ENCODE measurements at places on chromosomes 11 and 22.
A peak's percentile ranks its signal among the peaks of the same experiment; 100 is the strongest.

DNA sequence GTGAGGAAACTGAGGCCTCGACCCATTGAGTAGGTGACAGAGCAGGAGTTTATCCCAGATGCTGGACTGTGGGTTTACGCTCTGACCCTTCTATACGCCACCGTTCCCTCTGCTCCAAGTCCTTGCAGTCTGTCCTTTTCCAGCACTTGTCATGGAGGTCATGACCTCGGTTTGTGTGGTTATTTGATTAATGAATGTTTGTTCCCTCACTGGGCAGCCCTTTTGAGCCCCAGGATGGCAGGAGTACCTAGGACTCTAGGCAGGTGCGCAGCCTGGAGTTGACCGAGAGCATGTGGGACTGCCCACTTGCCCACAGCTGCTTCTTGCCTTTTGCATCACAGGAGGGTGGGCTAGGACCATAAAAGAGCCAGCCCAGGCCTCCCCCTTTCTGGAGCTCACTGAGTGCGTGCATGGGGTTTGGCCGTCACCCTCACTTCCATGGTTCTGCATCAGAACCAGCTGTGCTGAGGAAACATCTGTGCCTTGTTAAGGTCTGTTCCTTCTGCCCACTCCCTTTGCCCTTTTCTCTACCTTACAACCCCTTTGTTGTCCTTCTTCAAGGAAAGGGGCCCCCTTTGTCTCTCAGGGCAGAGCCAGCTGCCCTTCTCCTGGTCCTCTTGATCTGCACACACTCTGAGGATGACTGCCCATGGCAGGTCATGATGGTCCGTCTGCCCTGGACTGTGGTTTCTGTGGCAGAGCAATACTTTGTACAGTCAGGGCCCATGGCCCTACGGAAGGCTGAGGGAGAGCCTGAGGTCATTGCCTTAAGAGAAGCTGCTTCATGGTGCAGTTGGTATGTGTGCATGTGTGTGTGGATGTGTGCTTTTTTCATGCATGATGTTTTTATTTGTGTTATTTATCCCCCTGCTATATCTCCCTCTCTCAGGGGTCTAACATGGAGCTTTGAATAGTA is 38.2 kb downstream of the BMAL1 start:
- DNase-seq, result no peak

DNA sequence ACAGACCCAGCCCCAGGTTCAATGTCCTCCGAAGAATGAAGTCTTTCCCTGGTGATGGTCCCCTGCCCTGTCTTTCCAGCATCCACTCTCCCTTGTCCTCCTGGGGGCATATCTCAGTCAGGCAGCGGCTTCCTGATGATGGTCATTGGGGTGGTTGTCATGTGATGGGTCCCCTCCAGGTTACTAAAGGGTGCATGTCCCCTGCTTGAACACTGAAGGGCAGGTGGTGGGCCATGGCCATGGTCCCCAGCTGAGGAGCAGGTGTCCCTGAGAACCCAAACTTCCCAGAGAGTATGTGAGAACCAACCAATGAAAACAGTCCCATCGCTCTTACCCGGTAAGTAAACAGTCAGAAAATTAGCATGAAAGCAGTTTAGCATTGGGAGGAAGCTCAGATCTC is 14.1 kb downstream of the APOL1 start:
- no peak for DNase-seq

GRCh38 chr11:128251140-128251539 is 336.2 kb downstream of the ETS1 start:
- no peak for DNase-seq

GRCh38 chr22:49944399-49944891 is 16.1 kb upstream of the PIM3 start:
- no peak for DNase-seq

- peak; percentile 86 for DNase-seq
Measured at GRCh38 chr11:78000193-78000592, 5.7 kb upstream of the INTS4 start.

GRCh38 chr11:97622795-97623194 is 1233.0 kb downstream of the JRKL start:
- DNase-seq, result no peak

DNA sequence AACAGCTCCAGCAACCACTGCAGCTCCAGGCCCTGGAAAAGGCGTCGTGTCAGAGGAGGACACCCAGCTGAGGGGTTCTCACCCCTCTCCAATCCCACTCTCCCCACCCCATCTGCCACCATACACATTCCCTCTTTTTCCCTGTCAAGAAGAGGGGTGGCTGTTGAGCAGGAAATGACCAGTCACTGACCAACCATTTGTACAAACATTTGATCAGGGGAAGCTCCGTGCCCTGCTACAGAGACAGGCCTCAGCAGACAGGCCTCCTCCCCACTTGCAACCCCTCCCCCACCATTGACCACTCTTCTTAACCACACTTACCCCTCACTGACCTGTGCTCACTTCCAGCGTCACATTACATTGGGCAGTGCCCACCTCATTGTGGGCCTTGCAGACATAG is 2.3 kb upstream of the VSIG2 start:
- no peak for DNase-seq

DNA sequence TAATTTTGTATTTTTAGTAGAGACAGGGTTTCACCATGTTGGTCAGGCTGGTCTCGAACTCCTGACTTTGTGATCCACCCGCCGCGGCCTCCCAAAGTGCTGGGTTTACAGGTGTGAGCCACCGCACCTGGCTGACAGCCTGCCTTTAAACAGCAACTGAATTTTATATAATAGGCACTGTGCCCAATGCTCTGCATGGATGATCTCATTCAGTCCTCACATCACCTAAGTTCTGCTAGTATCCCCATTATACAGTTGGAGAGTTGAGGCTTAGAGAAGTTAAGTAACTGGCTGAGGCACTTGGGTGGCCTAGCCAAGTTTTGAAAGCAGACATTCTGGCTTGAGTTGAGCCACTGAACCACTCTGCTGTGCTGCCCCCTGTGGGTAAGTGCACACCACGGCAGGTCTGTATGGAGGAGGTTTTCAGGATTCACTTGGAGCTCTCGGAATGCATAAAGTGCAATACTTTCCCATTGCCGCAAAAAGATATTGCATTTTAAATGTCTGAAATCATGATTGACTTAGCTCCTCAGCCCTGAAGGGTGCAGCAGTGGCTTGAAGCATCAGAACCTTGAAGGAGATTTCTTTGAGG is 112.4 kb downstream of the LDLRAD3 start:
- peak; percentile 61 for DNase-seq

GRCh38 chr11:110286298-110287040 is 9.9 kb downstream of the RDX start:
- DNase-seq, result no peak

GRCh38 chr22:32842486-32842885 is 41.0 kb downstream of the TIMP3 start:
- peak; percentile 25 for DNase-seq

DNA sequence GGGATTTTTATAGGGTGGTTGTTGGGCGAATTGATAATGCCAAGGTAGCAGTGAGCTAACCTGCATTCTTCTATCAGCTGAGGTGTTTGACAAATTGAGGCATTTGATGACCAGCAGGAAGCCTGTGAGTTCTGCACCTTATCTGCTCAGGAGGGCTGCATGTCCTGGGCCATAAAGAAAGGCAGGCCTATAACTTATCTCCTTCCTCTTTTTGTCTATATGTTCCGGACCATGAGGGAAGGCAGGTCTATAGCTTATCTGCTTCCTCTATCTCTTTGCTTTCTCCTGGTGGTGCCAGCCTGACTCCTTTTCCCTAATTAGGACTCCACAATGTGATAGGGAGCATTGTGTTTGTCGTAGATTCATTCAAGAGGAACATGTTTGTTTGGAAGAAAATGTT is 8.6 kb upstream of the JAM3 start:
- DNase-seq, result peak; percentile 70

- DNase-seq, result peak; percentile 53
Measured at GRCh38 chr11:85974122-85974521, 94.8 kb downstream of the PICALM start.

GRCh38 chr22:24181088-24181995 is at the start of gene SUSD2:
Gene SUSD2, plus strand, starts transcription at chr22:24181487. Its CDS starts 33 bp downstream, at chr22:24181520.
- no peak for DNase-seq

DNA sequence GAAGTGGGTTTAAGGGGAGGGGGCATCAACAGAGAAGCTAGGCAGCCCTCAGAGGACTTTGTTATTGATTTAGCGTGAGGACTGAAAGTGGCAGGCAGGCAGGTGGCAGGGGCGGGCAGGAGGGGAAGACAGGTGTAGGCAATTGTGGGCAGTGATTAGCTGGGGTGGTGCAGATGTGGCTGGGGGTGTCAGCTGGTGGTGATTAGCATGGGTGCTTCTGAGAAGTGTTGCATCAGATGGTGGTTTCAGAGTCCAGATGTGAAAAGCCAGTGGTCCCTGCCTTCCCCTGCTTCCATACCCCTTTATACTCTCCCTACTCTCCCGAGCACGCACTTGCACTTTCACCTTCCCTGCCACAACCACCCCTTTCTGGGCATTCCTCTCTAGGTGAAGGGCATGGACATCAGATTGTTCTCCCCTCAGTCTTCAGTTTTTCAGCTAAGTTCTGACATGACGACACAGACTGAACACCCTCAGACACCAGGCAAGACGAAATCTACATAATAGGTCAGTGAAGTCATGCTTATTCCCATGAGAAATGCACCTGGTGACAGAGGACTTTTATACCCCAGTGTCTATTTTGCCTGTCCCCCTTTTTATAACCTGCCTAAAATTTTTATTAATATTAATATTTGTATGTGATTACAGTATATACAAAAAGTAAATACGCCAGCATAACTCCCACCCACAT is 435.7 kb upstream of the CADM1 start:
- DNase-seq, result no peak

DNA sequence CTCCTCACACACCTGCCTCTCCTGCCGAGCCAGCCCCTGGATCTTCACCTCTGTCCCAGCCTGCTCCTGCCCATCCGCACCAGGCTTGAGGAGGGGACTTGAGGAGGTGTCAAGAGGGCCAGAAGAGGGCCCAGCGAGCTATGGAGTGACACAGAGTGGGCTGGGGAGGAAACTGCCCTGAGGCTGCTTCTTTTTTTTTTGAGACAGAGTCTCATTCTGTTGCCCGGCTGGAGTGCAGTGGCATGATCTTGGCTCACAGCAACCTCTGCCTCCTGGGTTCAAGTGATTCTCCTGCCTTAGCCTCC is 21.9 kb upstream of the CDON start:
- DNase-seq, result no peak

DNA sequence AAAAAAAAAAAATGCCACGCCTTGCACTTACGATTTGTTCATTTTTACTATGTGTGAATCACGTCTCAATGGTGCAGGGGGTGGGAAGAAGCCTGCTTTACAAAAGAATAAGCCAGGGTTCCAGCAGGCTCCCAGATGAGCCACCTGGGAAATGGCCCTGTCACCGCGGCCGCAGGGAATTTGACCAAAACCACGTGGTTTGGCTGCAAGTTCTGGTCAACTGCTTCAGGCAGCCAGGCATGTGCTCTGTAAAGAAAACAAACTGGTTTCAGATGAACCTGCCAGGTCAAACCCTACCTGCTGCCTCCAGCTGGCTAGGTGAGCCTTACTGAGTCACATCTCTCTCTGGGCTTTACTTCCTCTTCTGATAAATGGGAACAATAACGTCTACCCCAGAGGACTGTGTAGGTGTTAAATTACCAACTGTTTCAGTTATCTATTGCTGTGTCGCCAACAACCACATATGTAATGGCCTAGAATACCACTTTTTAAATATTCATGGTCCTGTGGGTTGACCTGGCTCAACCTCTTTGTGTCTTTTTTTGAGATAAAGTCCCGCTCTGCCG is 30.5 kb upstream of the GCAT start:
- DNase-seq, result peak; percentile 43

- no peak for DNase-seq
Measured at GRCh38 chr11:61969391-61969758, 1.9 kb upstream of the FTH1 start.

DNA sequence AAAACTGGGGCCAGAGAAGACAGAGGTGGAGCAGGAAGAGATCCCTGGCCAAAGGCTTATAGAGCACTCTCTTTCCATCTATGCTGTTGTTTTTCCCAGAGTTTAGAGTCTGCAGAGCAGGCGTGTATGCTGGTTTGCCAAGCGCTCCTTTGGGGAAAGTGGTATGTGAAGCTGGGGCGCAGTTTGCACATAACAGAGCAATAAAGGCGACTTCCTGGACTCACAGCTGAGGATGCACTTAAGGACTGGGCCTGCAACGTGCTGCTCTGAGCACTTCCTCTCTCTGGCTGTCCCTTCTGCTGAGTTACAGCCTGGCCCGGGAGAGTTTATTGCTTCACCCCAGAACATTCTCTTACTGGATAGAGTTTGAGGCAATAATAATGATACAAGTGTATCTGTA is 41.7 kb downstream of the THAP12 start:
- DNase-seq, result peak; percentile 81

DNA sequence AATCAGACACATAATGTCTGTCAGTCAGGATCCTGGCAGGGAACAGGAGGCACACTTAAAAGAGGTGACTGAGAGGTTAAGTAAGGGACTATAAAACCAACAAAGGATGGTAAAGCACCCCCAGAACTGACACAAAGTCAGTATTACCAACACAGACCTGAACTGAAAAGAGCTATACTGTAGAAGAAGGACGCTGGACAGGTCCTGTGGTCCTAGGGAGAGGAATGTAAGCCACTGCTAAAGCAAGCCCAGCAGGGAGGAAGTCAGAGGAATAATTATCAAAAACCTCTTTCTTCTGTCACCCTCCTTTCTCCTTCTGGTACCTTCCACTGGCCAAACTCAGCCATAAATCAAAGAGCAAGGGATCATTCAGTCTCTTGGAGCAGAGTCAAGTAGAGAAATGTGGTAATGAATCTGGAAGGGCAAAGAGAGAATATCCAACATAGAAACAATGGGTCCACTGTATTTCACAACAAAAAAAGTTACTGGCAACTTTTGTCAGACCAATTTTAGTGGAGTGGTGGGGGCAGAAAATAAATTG is 33.4 kb upstream of the ANGPTL5 start:
- no peak for DNase-seq

GRCh38 chr11:79076526-79077115 is 364.2 kb downstream of the TENM4 start:
- DNase-seq, result peak; percentile 61

DNA sequence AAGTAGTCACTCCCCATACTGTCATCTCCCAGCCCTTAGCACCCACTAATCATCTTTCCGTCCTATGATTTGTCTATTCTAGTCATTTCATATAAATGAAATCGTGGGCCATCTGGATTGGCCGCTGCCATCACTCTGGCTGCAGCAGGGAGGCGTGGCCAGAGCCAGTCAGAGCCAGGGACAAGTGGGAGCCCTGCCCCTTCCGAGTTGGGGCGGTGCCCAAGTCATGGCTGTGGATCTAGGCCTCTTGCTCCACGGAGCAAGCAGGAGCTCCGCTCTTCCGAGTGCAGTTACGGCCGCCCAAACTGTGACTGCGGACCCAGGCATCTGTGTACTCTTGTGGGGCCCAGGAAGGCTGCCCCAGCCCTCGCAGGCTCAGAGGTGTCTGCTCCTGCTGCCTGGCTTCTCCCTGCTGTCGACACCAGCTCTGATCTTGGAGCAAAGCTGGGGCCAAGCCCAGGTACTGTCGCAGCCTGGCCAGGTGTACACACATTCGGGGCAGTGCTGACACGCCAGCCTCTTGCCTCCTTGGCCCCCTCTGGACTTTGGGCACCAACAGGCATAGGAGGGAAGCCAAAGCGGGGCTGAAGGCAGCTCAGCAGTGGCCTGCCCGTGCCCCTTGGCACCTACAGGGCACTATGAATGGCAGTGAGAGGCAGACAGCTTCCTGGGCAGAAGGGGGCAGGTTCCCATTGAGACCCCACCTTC is 8.4 kb downstream of the MRPL48 start:
- DNase-seq, result no peak

All from hematopoietic multipotent progenitor cell treated with erythropoietin and hydrocortisone succinate and interleukin-3 and kit ligand, for 4 days (in vitro differentiated cells).